ENCODE measurements at places on chromosomes 16 and 17. TPM values are rescaled to one million over a fixed set of nuclear protein-coding genes. Genes with fewer than 3 reads are reported as not detected.

Gene MT2A
- total RNA-seq: 87.9 TPM

Gene C17orf113
- total RNA-seq: 0.59 TPM

Gene ZNF785
- total RNA-seq: 7.1 TPM

Gene TIMP2
- 114 TPM for total RNA-seq

Gene LGALS9B
- not detected for total RNA-seq

Gene CHCT1
- total RNA-seq: not detected

Gene GP1BA
- not detected for total RNA-seq

Gene CTRB2
- total RNA-seq: not detected

Gene TMC5
- total RNA-seq: not detected

- DNase-seq: peak; percentile 75
Observed at GRCh38 chr16:16009401-16009800, 60.0 kb downstream of the ABCC1 start.

DNA sequence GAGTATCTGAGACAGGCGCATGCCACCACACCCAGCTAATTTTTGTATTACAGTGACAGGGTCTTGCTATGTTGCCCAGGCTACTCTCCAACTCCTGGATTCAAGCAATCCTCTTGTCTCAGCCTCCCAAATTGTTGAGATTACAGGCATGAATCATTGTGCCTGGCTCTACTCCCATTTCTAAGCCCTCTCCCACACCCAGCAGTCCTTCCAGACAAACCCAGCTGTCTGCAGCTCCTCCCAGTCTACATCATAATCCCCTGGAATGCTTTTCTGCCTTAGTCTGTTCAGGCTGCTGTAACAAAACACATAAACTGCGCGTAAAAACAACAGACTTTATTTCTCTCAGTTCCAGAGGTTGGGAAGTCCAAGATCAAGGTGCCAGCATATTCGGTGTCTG lies 144.5 kb downstream of the GRIN2A start:
- no peak for DNase-seq

GRCh38 chr17:17535957-17536356 lies 39.8 kb upstream of the RASD1 start:
- peak; percentile 92 for DNase-seq

- DNase-seq: no peak
Observed at GRCh38 chr16:11107780-11108465, 148.1 kb downstream of the SOCS1 start.

- DNase-seq: peak; percentile 54
Observed at GRCh38 chr17:1001640-1002411, 4.9 kb downstream of the TIMM22 start.

GRCh38 chr16:66746682-66747081 lies 4.7 kb downstream of the DYNC1LI2 start:
- no peak for DNase-seq

- no peak for DNase-seq
Observed at GRCh38 chr16:89581045-89581695, 5.6 kb downstream of the CPNE7 start.

- DNase-seq: peak; percentile 60
Observed at GRCh38 chr16:70250748-70251628, 752 bp downstream of the EXOSC6 start.

DNA sequence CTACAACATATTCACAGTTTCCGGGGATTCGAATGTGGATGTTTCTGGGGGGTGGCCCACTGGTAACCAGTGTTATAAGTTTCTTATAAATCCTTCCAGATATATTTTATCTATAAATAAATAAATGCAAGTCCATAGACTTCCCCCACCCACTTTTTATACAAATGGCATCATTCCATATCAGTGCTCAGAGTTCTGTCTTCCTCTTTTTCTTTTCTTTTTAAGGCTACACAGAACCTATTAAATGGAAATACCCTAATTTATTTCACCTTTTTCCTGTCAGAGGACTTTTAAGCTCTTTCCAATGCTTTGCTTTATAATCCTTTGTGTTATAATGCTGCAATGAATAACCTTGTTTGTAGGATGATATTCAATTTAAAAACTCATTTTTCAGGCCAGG lies 3.8 kb downstream of the LGALS9 start:
- DNase-seq: no peak

GRCh38 chr17:69733171-69734012 lies 318.9 kb downstream of the MAP2K6 start:
- peak; percentile 49 for DNase-seq

GRCh38 chr17:43917016-43917347 lies 9.6 kb upstream of the MPP2 start:
- DNase-seq: no peak

- DNase-seq: no peak
Observed at GRCh38 chr16:20949660-20950059, 49.1 kb downstream of the LYRM1 start.

GRCh38 chr16:50765260-50765659 lies 23.4 kb downstream of the CYLD start:
- DNase-seq: no peak

DNA sequence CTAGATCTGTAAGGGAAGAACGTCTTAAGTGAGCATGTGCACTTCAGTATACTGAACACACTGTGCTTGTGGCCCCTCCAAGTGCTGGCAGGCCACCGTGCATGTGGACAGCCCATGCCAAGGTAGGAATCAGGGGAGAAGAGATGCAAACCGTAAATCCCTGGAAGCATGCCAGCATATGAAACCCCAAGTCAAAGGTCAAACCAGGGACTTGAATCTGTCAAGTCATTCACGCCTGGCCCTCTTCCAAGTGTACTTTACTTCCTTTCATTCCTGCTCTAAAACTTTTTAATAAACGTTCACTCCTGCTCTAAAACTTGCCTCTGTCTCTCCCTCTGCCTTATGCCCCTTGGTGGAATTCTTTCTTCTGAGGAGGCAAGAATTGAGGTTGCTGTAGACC lies 2.8 kb upstream of the ATXN2L start:
- DNase-seq: no peak

DNA sequence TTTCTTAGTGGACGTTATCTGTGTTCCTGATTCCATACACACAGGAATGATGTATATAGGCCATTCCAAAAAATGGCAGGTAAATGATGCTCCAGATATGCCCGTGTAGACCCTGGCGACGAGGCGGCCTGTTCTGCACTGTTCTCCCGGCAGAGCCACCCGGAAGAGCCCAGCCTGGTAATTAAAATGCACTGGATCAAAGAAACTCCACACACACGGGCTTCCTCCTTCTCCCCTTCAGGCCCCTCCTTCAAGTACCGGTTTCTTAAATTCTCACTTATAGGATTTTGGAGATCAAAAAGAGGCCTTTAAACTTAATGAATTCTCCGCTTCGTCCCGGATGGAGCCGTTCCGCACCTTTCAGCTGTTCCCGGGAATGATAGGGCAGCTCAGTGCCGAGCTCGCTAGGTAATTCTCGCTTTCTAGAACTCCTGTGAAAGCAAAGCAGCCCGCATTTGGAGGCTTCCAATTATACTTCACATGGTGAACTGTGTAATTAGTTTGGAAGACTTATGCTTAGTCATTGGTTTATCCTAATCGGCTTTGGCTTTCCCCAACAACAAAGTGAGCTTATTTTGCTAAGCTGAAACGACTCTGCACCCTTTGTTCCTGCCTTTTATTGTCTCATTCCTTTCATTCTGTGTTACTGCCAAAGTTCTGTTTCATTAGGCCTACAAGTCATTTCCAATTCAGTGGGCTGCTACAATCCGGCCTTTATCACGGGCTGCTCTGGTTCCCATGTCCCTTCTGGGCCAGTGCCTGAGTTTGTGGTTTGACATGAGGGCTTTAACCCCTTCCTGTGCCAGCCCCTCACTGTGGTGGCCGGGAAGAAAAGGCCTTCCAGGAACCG lies 150.0 kb downstream of the MSI2 start:
- DNase-seq: no peak

GRCh38 chr17:12282056-12282455 lies 261.4 kb downstream of the MAP2K4 start:
- DNase-seq: no peak

DNA sequence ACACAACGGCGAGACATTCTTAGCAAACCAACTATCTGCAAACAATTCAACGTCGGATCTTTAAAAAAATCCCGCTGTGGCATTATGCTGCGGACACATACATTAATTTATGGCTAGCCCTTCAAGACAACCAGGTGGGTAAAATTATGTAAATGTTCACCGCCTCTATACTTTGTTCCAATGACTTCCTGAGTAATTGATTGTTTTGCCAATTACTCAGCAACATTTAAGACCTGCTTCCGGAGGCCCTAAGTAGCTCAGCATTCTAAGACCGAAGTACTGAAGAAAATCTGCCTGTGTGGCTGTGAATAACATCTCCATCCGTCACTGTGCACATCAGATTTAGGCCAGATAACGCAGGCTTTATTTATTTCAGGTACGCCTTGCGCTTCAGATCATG lies 23.3 kb downstream of the QPRT start:
- no peak for DNase-seq

DNA sequence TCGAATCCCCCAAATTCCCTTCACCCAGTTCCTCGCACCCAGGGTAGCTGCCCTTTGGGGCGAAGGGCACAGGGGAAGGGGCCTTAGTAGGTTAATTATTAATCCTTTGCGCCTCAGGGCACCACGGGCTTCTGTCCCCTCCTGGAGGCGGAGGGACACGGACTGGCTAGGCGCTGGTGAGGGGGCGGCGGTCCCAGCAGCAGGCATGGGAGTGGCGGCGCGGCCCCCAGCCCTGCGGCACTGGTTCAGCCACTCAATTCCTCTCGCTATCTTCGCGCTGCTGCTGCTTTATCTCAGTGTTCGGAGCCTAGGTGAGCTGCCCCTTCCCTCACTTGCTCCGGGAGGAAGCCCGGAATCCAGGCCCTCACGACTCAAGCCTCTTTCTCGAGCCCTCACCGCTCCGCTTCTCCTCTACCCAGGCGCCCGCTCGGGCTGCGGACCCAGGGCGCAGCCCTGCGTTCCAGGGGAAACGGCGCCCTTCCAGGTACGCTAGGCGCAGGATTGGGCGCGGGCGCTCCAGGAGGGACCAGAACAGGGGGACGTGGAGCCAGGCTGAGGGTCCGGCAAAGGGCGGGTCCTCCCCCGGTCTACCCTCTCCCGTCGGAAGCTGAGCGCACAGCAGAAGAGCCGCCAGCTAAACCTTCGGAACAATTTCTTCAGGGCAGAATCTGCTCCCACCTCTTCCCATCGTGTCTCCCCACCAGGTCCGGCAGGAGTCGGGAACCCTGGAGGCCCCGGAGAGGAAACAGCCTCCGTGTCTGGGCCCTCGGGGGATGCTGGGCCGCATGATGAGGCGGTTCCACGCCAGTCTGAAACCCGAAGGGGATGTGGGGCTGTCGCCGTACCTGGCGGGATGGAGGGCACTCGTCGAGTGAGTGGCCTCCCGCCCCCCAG lies at the start of gene GLTPD2:
TSS of gene GLTPD2 (plus strand) at position 158 of the 894 bp plus-strand sequence. CDS start at position 206, 48 bp downstream.
- no peak for DNase-seq

DNA sequence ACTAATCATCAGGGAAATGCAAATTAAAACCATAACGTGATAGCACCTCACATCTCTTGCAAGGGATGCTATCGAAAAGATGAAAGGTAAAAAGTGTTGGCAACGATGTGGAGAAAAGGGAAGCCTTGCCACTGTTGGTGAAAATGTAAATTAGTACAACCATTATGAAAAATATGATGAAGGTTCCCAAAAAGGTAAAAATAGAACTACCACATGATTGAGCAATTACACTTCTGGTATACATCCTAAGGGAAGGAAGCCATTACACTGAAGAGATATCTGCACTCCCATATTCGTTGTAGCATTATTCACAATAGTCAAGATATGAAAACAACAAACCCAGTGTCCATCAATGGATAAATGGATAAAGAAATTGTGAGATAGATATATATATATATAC lies 21.5 kb downstream of the ABCA10 start:
- DNase-seq: no peak

GRCh38 chr16:79419148-79419547 lies 181.4 kb downstream of the MAF start:
- no peak for DNase-seq

DNA sequence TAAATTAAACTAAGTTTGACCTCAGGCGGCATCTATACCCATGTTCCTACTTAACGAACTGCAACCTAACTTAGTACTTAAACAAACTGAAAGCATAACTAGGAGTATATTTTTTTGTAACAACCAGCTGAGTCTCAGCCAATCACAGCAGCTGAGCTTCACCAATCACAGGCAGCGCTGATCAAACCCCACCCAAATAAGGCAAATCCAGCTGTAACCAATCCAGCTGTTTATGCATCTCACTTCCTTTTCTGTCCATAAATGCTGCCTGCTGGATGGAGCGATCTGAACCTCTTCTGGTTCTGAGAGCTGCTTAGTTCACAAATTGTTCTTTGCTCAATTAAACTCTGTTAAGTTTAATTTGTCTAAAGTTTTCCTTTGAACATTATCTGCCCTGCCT lies 131.3 kb downstream of the PMP22 start:
- no peak for DNase-seq

DNA sequence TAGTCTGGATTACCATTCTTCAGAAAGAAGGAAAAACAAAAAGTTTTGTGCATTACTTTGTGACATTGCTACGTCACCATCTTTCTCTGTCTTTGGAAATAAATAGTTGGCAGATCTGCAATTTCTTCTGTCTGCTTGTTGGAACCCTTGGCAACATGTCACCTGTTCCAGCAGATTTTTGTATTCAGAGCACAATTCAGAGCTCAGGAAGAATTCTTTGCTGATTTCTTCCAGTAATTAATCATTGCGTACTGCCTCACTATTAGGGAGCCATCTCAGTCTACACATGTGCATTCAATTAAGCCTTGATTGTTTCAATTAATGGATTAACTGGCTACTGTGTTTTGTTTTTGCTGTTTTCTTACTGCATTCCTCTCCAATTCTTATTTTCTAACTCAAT lies 467.2 kb downstream of the CDH8 start:
- DNase-seq: no peak

DNA sequence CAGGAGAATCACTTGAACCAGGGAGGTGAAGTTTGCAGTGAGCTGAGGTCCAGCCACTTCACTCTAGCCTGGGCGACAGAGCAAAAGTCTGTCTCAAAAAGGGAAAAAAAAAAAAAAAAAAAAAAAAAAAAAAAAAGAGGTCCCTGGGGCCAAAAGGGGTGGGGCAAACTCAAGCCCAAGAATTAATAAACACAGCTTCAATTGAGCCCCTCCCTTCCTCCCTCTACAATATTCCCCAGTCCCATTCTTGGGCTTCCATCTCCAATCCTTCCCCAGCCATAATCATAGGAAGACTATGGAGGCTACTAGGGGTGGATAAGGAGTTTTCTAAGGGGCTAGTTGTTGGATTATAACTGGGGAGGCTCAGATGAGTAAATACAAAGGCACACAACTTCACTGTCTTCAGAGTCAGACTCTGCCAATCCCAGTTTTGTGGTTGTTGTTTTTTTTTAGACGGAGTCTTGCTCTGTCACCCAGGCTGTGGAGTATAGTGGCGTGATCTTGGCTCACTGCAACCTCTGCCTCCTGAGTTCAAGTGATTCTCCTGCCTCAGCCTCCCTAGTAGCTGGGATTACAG lies 9.5 kb downstream of the CAVIN1 start:
- peak; percentile 23 for DNase-seq
